ENCODE measurements at places on chromosomes 2 and 18.

GRCh38 chr2:14944562-14945346, 312.2 kb downstream of the LRATD1 start:
- no peak for DNase-seq

- no peak for DNase-seq
These were observed 40.7 kb upstream of the TANK start for GRCh38 chr2:161119483-161119882.

GRCh38 chr2:184783576-184783975, 185.2 kb downstream of the ZNF804A start:
- peak; percentile 55 for DNase-seq

- DNase-seq: no peak
These were observed 132.1 kb downstream of the CTIF start for GRCh38 chr18:48670751-48671560.

- DNase-seq: no peak
These were observed 1.6 kb downstream of the CAVIN2 start for GRCh38 chr2:191845248-191845715.

Measured in amniotic epithelial cell (primary cell).